ENCODE measurements at places on chromosomes 13 and 19. TPM values are rescaled to one million over a fixed set of nuclear protein-coding genes. Genes with fewer than 3 reads are reported as not detected.

- no peak for ATAC-seq
Measured at GRCh38 chr19:16824658-16825311, 4.4 kb upstream of the SIN3B start.

GRCh38 chr19:7217861-7218260, 76.4 kb downstream of the INSR start:
- no peak for ATAC-seq

- ATAC-seq = no peak
Measured at GRCh38 chr13:53759016-53759415, 730.4 kb downstream of the OLFM4 start.

DNA sequence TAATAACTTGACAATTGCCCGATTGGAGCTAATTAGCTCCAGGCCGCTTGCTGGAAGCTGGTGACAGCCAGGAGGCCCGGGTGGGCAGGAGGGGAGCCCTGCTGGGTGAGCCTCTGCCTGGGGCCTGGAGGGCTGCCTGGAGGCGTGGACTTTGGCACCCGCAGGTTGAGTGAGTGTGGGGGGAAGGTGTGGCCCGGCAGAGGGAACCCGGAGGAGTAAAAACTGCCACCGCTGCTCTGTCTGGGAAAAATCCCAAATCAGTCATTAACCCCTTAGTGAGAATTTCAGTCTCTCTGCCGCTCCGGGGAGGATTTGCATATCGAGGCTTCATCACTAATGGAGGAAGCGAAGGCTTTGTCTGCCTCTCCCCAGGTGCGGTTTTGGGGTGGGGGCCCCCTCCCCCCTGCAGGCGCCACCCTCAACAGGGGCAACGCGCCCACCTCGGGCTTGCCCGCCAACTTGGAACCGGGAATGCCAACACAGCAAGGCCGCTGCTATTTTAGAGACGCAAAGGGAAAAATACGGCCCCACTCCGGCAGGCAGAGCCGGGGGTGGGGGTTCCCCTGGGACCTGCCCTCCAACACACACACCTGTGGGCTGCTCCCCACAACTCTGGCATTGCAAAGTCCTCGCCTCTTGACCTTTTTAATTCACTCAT, 6.2 kb downstream of the EFNA2 start:
- ATAC-seq = no peak

The C19orf81 gene
- 2.7 TPM for total RNA-seq

The HSD17B14 gene
- 6.0 TPM for total RNA-seq

Measured in motor neuron (in vitro differentiated cells).